ENCODE measurements at places on chromosomes 3 and 15.

DNA sequence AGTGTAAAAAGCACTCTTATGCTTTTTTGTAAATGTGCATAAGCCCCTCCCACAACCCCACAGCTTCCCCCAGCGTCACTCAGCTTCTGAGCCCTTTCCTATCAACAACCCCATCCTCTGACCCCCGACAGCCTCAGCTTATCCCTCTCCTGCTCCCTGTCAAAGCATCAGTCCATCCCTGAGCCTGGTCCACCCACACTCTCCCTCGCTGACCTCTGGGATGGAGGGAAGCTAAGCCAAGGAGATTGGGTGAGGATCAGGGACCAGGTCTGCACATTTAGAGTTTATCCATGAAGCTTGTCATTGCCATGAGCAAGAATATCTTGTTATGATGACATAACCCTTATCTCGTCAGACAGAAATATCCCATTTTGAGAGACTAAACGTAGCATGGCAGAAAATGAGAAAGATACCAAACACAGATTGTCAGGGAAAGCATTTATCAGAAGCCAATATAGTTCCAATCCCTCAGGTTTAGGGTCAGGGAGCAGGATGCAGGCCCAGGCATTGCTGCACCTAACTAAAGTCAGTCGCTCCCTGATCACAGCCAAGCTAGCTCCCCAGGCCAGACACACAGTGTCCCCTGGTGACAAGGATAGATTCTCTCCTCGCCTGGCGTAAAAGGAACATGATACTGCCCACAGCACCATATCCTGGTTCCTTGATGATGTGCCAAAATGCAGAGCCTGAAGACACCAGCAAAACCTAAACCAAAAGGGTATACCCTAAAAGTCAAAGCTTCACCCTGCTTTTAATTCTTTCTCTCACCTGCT is 66.9 kb downstream of the DCLK3 start:
- DNase-seq, result no peak

DNA sequence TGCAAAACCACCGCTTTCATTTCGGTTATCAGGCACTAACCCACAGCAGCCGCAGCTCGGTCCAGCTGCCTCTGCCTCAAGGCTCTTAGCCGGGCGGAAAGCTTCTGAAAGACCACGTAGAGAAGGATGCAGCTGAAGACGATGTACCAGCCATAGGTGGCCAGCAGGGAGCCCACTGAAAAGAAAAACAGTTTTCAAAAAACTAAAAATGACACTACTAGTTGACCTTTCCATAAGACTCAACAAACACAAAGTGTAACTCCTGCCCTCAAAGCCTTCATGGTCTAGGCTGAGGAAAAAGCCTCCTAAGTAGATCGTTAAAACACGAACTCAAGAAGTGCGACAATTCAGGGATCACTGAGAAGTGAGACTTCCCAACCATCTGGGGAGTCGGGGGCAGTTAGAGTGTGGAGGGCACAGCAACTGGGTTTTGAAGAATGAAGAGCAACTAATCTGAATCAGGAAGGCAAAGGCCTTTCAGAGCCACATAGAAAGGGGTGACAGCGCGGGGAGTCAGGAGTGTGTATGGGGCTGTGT is 716 bp downstream of the SELENOS start:
- no peak for DNase-seq

- DNase-seq, result peak; percentile 53
These were observed 141.1 kb downstream of the XXYLT1 start for GRCh38 chr3:195129644-195130492.

DNA sequence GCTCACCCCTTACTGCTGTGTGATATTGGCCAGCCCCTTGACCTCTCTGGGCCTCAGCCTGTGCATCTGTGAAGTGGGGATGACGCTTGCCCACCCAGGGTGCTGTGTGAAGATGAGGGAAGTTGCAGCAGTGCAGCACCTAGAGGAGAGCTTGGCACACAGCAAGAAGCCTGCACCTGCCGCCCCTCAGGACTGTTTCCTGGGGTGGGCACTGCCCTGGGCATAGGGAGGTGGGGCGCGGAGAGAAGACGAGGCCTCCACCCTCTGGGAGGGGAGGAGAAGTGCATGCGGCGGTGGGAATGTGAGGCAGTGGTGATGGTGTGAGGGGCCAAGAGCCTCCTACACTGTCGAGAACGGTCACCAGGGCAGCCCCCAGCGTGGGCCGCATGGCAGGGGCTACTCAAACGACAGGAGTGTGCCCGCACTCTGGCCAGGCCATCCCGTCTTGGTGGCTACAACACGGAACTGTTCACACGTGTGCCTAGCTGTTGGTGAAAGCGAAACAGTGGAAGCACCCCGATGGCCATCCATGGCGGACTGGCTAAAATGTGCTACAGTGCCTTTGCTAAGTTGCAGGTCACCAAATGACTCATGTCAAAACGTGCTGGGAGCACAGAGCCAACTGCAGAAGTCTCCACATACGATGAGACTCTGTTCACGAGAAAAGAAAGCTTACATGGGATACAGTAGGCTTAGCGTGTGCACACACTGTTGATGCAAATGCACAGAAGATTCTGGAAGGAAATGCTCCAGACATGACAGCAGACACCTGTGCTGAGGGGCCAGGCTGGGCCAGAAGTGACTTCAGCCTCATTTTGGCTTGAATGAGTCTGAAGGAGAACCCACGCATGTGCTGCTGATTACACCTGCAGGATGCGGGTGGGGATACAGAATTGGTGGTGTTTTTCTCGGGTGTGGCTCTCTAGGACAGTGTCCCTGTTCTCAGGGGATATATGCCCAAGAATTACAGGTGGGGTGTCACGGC is 40.4 kb upstream of the IQSEC1 start:
- DNase-seq, result no peak

DNA sequence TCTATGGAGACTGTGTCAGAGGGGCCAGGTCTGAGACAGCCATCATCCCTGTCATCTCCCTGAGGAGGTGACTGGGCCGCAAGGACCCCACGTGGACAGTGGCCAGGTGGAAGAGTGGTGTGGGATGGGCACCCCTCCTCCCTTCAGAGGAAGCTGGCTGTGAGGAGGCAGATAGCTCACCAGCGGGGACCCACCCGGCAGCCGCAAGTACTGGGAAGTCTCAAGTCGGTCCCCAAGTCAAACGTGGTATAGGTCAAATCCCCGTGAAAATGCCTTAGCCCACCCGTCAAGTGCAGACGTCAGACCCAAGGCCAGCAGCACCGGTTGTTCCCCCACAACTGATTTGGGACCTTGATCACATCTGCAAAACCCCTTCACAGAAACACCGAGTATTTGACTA is 12.3 kb upstream of the KLF13 start:
- DNase-seq, result no peak

All from foreskin keratinocyte (primary cell).